Daoy (cell line): ENCODE measurements at places on chromosomes 6 and 20. TPM values are rescaled to one million over a fixed set of nuclear protein-coding genes. Genes with fewer than 3 reads are reported as not detected.

GRCh38 chr20:46157625-46158024 lies 39.5 kb downstream of the CD40 start:
- DNase-seq: no peak

- DNase-seq: no peak
These were observed 36.0 kb upstream of the SMIM29 start for GRCh38 chr6:34284563-34285447.

GRCh38 chr20:58566981-58567380 lies 51.8 kb upstream of the APCDD1L start:
- no peak for DNase-seq

GRCh38 chr6:166156942-166157341 lies 10.7 kb downstream of the TBXT start:
- no peak for DNase-seq

- DNase-seq: no peak
These were observed 347.3 kb downstream of the THBS2 start for GRCh38 chr6:168906391-168906790.

DNA sequence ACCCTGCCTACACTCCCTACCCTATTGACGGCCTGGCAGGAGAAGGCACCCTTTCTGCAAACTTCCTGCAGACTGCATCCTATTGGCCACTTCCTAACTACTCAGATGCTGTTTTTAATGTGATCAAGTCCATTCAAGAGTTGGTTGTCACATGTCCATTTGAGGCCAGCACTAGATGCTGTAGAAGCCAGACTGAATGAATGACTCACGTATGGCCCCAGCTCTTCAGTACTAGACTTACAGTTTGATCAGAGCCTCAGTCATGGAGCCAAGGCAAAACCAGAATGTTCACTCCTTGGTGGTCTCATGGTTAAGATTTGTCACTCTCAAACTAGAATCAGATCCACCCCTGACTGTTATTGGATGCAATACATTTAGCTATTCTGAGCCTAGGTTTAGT lies 101.7 kb downstream of the OPRM1 start:
- DNase-seq: peak; percentile 8

DNA sequence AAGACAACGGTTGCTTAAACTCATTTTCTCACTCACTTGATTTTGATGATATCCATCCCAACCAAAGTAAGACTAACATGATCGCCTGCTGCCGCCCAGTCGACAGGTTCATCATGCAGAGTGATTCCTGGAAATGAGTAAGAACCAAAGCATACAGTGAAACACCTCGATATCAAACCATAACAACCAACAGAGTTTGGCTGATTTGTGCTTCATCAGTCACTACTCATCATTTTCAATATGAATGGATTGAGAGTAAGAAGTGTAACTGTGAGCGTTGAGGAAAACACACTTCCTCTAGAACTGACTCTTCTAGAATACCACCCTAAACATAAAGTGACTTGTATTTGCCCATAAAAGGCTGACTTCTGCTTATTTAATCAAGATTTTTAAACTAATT lies 29.2 kb upstream of the ALDH8A1 start:
- no peak for DNase-seq

- no peak for DNase-seq
These were observed 426.6 kb downstream of the PKHD1 start for GRCh38 chr6:51660767-51661166.

The LTB gene
- total RNA-seq: 2.1 TPM in 1 of 2 replicates, not detected in the other

DNA sequence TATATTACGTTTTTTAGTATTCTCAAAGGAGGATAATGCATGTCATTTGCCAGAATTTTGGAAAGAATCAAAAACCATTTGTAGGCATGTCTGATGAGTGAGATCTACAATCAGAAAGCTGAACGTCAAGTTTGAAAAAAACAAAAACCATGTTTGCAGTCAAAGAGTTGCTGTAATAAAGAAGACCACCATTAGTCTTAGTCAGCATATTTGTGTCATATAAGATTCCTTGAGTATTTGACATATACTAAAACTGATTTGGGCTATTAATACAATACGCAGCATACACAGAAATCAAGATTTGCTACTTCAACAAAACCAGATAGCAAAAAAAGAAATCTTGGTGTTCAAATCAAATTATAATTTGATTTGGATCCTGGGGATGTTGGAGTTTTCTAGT lies 247.5 kb downstream of the SAMD5 start:
- no peak for DNase-seq

DNA sequence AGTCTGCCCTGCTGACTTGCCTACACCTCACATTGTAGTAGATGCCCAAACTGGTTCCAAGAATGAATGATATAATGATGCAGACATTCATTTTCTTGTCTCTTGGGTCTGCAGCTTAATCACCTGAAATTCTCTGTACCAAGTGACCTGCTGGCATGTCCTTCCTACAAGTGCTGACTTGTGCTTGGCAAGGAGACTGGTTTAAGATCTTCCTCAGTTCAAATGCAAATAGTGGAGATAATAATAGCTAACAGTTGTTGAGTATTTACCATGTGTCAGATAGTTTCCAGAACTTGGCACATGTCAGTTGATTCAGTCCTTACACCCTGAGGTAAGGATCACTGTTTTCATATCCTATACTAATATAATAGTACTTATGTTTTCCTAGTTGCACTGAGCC lies 223.4 kb downstream of the SLC24A3 start:
- no peak for DNase-seq

The HEY2 gene
- 0.77 and 1.2 TPM in 2 replicates for total RNA-seq

DNA sequence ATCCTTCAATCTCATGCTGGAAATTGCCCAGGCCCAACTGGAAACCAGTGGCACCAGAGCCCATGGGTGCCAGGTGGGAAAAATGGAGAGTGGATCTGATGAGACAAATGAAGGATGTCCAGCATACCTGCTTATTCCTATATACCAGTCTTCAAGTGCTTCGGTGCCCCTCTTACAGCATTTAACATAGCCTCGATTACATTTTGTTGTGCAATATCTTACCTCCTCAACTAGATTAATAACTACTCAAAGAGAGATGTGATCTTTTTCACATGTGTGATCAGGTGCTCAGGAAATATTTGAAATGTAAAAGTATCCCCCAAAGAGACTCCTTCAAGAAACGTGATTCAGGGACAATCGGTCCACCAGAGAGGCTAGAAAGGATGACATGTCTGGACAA lies 4.8 kb upstream of the ANKRD66 start:
- no peak for DNase-seq

The ENPP1 gene
- total RNA-seq: 5.3 and 5.4 TPM in 2 replicates

The DTD1 gene
- 80.6 and 107 TPM in 2 replicates for total RNA-seq

DNA sequence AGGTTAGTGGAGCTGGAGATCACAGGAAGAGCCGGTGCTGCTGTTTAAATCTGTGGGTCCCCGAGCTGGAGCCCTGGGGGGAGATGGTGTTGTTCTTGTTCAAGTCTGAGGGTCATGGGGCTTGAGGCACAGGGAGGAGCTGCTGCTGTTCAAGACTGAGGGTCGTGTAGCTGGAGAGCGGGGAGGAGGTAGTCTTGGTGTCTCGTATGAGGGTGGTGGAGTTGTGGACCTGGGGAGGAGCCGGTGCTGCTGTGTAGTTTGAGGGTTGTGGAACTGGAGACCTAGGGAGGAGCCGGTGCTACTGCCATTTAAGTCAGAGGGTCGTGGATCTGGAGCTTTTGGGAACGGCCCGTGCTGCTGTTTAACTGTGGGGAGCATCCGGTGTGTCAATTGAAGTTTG lies 112.2 kb upstream of the SULF2 start:
- DNase-seq: no peak

- DNase-seq: no peak
These were observed 77.7 kb upstream of the ZFP64 start for GRCh38 chr20:52269321-52269720.

DNA sequence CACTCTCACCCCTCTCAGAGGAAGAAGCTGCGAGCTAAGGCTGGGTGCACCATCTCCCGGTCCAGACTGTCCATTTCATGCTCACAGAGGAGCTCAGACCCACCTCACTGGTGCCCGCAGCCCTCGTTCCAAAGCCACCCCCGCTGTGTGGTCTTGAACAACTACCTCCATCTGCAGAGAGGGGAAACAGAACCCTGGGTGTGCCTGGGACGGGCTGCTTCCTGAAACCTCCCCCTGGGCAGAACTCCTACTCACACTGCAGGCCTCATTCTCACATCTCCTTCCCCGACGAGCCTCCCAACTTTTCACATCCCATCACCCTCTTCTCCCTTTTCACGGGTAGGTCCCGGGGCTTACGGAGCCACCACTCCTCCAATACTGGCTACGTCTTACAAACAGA lies 18.1 kb downstream of the PMEPA1 start:
- DNase-seq: no peak

- no peak for DNase-seq
These were observed 3.8 kb downstream of the PDRG1 start for GRCh38 chr20:31948008-31948407.

The SPATA25 gene
- total RNA-seq: not detected in 2 replicates

GRCh38 chr20:48688579-48688978 lies 139.2 kb downstream of the PREX1 start:
- DNase-seq: no peak

- DNase-seq: no peak
These were observed 205.0 kb upstream of the PREP start for GRCh38 chr6:105607636-105608621.

The NAPB gene
- total RNA-seq: 4.8 and 5.6 TPM in 2 replicates

The LY6G6C gene
- not detected in 2 replicates for total RNA-seq

GRCh38 chr20:1403624-1404023 lies 10.8 kb upstream of the FKBP1A start:
- no peak for DNase-seq

DNA sequence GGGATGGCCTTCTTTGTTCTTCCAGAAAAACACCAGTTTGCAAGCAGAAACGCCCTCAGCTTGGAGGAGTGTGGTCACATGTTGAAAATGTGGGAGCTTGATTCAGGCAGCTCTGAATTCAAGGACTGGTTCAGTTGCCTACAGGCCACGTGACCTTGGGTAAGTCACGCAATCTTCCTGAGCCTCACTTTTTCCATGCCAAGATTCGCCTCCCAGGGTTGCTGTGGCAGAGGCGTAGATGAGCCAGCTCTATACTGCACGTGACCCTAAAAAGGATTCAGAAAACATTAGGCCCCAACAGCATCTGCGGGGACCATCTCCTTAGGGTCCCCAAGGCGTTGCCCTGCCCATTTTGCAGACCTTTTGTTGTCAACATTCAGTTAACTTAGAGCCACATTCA lies 112.0 kb upstream of the SNX9 start:
- DNase-seq: peak; percentile 39

The EYA4 gene
- total RNA-seq: 14.7 and 16.3 TPM in 2 replicates

The CTSZ gene
- 82.4 and 127 TPM in 2 replicates for total RNA-seq

DNA sequence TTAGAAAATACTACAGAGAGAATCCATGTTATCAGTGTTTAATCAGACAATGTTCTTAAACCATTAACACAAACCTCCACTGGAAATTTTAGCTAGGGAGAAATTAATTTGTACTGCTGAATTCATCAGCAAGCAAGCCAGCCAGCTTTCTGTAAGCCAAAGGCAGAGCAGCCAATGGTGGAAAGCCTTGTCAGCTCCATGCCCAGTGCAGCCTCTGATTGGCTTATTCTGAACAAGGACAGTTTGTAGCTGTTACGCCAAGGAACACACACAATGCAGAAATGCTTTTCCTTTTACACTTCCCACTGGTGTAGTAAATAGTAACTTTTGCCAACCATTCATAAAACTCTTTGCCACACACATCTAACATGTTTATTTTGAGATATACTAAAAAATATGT lies 265.0 kb downstream of the TENT5A start:
- peak; percentile 60 for DNase-seq

The SAMD3 gene
- total RNA-seq: not detected in 2 replicates

GRCh38 chr6:142478117-142478516 lies 176.3 kb downstream of the ADGRG6 start:
- DNase-seq: peak; percentile 53

GRCh38 chr6:105067329-105067728 lies 110.4 kb downstream of the LIN28B start:
- DNase-seq: no peak

The ULBP3 gene
- total RNA-seq: 27.3 and 36.4 TPM in 2 replicates

The ADGRG6 gene
- total RNA-seq: 2.2 and 15.3 TPM in 2 replicates

DNA sequence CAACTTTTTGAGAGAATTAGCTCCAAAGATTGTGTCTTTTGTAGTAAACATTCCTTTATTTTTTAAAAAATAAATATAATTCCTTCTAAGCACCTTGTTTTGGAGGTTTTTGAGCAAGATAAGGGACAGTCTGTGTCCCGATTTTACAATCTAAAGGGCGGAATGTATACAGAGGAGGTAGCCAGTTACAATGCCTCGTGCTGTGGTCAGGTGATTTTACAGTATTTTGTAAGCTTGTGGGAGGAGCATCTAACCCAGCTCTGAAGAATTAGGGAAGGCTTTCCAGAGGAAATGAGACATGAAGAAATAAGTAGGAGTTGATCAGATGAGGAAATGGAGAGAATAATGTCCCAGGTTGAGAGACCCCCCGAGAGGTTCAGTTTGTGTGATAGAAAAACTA lies 1.3 kb downstream of the HINT3 start:
- DNase-seq: peak; percentile 50

- no peak for DNase-seq
These were observed 420.9 kb downstream of the PREX1 start for GRCh38 chr20:48406912-48407340.

- no peak for DNase-seq
These were observed 159.8 kb upstream of the GGTLC1 start for GRCh38 chr20:24148372-24148771.

The ACAT2 gene
- 95.4 and 110 TPM in 2 replicates for total RNA-seq

The ISM1 gene
- total RNA-seq: 0.46 and 1.1 TPM in 2 replicates

DNA sequence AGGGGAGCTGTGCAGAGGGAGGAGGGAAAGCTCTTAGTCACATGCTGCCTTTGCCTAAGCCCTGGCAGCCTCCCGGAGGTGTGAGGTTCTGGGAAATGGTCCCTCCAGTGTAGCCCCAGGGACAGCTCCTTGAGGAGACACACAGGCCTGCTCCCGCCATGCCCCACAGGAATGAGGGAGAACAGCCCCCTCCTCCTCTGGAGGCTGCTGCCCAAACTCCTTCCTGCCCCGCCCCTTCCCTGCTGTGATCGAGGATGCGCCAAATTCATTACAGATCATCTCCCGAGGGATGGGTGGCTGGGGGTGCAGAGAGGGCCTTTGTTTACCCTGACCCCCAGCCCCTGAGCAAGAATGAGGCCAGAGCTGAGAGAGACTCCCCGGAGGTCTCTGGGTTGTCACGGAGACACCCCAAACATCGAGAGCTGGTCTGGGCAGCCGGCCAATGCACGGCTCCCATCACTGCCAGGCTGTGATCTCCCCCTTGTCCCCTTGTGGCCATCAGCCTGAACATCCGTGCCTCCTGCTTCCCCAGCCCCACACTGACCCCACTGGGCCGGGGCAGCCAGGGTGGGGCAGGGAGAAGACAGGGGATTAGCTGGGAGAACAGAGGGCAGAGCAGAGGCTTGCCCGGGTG lies 8.4 kb downstream of the CYP21A2 start:
- DNase-seq: peak; percentile 56

The MEP1A gene
- total RNA-seq: not detected in 2 replicates

The BACH2 gene
- 0.46 and 0.60 TPM in 2 replicates for total RNA-seq

The OR2H2 gene
- total RNA-seq: not detected in 2 replicates

The ARFGEF3 gene
- total RNA-seq: 2.4 and 3.3 TPM in 2 replicates

- no peak for DNase-seq
These were observed 223.1 kb downstream of the BCAS1 start for GRCh38 chr20:53847139-53847836.

The KCNK15 gene
- total RNA-seq: 1.3 TPM in 1 of 2 replicates, not detected in the other

The PCNA gene
- total RNA-seq: 405 and 436 TPM in 2 replicates

- DNase-seq: no peak
These were observed 394.5 kb downstream of the CDC5L start for GRCh38 chr6:44781912-44782597.
